ENCODE measurements at places on chromosomes 3 and 15.

DNA sequence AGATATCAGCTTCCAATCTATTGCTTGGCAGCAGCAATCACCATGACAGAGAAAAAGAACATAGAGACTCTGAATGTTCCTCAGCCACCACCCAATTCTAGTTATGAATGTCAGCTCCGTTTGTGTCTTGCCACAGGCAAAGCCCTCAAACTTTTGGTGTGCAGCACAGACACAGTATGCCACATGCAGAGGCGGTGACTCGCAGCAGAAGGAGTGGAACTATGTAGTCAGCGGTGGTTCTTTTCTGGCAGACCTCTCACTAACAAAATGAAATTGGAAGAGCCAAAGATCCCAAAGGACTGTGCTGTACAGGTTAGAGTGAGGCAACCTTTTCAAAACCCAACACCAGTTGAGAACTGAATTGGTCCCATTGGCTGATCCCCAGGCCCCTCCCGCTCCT is 220.9 kb downstream of the SLC9A9 start:
- no peak for DNase-seq

DNA sequence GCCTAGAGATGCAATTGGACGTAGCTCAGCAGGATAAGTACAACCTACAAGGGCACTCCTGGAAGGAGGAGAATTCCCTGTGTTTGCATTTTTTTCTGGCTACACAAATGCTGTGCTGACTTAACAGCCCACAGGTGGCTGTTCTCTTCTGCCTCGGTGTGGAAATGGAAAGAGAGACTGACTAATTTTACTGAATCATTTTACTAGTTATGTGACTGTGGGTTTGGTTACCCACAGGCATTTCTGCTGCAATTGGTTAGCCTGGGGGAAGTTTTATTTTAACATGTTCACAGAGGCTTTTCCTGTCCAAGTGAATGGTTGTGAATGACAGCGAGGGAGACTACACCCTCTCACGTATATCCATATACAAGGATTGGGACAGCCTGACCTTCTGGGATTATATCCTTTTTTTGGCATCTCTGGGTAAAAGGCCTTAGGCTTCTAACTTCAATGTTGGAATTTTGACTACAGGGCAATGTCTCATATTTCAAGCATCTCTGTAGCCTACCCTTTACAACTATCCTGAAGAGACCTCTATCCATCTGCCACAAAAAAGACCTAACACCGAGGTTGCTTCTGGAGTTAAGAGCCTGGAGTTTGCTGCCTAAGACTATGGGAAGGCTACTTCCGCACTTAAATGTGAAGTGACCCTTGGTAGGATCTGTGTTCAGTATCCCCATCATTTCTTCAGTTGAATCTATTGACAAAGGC is 67.2 kb upstream of the TP63 start:
- DNase-seq: no peak

DNA sequence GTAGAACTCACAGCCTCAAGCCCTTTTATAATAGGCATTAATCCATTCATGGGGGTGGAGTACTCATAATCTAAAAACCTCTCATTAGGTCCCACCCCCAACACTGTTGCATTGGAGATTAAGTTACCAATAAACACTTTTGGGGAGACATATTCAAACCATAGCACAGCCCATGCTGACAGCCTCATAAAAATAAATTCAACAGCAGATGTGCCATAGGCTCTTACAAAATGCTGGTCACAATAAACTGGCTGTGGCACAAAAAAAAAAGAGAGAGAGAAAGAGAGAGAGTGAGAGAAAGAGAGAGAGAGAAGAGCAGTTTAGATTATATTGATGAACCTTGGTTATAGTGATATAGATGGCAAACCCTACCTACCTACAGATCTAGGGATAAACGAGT is 1000.9 kb downstream of the TUSC7 start:
- no peak for DNase-seq

- DNase-seq: no peak
Observed at GRCh38 chr3:82745544-82745943, 984.1 kb upstream of the GBE1 start.

- no peak for DNase-seq
Observed at GRCh38 chr3:1138036-1138435, 45.2 kb downstream of the CNTN6 start.

DNA sequence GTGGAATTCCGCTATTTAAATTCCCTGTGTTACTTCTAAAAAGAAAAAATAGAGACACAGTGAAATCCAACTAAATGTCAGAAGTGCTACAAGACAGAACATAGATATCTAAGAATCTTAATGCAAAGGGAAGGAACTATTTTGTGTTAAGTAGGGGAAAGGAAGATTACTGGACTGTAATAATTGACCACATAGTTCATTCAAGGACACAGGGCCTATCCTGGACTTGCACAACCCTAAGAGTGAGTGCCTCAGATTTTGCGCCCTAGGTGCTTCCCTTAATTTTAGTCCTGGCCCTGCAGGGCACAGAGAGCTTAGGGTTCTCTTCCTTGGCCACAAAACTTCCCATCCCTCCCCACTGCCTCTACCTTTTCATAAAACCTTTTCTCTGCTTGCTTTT is 3.5 kb upstream of the IL20RB start:
- DNase-seq: no peak

GRCh38 chr15:57872281-57873030 is 165.9 kb downstream of the POLR2M start:
- no peak for DNase-seq

DNA sequence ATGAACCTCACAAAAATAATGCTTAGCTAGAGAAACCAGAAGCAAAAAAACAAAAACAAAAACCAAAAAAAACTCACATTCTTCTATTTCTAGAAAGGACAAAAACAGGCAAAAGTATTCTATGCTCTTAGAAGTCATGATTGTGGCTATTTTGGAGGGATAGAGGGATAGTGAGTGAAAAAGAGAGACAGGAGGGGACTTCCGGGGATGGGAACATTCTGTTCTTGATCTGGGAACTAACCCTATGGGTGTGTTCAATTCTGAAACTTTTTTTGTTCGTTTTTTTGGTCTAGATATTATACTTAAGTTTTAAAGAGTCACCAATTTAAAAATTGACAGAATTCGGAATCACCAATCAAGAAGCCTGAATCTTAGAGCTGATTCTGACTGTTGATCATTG is 120.0 kb upstream of the TPM1 start:
- DNase-seq: no peak

GRCh38 chr15:94047566-94047965 is 183.8 kb upstream of the MCTP2 start:
- DNase-seq: no peak

GRCh38 chr3:152405915-152406802 is 137.4 kb downstream of the MBNL1 start:
- no peak for DNase-seq

DNA sequence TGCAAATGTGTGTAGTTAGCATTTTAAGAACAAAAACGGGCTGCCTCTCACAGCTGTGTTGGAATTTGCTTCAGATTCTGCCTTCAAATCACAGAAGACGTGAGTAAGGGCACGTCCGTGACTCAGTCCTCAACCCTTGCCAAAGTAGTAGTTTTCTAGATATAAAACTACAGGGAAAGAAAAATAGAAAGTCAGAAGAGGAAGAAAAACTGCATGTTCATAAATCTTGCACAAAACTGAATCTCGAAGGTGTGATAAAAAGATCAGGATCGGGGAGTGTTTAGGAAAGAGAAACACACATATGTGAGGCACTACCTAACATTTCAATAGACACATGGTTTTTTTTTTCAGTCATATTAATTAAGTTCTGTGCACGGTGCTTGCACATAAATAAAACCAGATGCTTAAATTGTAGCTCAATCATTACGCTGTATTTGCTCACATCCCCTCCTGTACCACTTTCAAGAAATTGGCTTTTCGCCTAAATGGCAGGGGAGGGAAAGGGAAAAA is 71.7 kb downstream of the P3H2 start:
- no peak for DNase-seq

GRCh38 chr3:130699765-130700164 is 46.9 kb downstream of the PIK3R4 start:
- DNase-seq: peak; percentile 40

DNA sequence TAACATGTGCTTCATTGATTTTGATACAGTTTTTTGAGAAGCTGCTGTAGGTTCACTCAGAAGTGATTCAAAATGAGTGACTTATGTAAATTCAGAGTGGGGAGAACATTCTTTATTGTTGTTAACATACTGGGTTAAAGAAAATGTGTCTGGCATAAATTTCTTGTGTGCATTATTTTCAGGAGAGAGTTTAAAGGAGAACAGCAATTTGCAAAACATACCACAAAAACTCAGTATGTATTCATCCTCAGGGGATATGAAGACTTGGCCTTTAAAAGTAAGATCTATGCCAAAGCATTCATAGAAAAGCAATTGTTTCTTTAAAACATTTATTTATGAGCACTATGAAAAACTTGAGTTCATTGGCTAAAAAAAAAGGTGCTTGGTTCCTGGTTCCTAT is 1089.8 kb downstream of the ROBO2 start:
- no peak for DNase-seq

DNA sequence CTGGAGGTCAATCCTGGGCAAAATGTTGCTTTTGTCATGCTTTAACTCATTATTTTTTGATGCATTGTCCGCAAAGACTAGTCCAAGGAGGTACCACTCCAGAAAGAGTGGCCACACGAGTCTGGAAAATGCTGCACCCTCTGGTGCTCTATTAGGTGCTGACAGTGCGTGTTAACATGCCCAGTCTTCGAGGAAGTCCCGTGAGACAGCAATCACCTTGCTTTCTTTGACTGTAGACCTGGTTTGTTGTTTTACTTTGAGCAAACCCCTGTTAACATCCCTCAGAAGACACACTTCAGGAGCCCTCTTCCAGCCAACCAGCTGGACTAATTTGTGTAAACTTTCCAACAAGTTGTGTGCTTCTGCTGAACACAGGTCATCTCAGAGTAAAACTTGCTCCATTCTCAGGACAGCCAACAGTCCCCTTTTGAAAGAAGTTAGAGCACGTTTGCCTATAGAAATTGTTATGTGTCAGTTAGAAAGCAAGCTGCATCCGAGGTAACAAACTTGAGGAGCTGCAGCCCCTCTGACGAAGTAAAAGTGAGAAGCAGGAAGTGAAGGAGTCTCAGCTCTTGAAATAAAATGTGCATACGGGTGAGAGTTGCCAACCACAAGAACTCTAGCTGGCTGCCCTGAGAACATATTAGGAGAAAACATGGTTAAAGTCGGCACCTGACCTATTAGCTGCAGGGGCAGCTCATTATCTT is 205.0 kb downstream of the LPP start:
- DNase-seq: peak; percentile 43

- DNase-seq: no peak
Observed at GRCh38 chr3:46609212-46609721, 3.1 kb upstream of the FAM240A start.

DNA sequence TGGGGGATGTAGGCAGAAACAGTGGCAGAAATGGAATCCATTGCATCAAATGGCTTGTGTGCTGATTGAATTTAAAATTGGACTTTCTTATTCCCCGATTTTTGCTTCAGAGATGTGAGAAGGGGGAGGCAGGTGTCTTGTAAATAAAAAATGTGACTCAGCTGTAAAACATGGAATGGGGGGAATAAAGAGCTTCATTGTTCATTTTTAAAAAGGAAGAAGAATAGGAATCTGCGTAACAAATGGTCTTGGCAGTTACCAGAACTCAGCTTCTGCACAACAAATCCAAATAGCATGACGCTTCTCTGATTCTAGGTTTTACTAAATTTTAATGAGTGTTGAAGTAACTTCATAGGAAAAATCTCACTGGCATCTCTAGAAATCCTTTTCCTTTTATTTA is 323.9 kb upstream of the GBE1 start:
- DNase-seq: no peak

DNA sequence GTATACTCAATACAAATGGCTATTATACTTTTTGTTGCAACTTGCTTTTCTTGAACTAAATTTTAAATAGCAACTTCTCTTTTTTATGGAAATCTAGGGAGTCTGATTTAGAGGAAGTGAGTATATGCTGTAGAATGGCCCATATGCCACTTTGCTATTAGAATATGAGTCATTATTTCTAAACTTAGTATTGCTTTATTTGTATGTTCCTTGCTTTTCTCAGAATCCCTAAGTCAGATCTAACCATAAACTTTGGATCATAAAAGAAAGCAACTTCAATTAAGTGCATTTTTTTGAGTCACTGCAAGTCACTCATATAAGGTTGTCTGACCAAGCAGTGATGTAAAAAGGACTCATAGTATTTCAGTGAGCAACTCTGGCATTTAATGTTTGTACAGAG is 17.5 kb upstream of the SPTSSB start:
- DNase-seq: no peak

DNA sequence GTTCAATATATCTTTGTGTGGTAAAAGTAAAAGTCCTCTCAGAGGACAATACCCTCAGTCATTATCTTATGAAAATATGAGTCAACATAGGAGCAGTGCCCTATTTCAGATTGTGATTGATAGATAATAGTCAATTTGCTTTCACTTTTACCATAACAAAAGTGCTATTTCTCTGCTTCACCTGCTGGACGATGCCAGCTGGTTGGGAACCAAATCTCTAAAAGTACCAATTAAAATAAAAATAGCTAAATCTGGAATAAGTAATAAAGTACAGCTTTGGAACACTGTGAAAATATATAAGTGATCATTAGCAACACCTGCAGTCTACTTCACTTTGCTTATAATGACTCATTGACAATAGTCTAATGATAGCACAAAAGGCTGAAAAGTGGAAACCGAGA is 390.3 kb upstream of the AGTR1 start:
- DNase-seq: no peak

DNA sequence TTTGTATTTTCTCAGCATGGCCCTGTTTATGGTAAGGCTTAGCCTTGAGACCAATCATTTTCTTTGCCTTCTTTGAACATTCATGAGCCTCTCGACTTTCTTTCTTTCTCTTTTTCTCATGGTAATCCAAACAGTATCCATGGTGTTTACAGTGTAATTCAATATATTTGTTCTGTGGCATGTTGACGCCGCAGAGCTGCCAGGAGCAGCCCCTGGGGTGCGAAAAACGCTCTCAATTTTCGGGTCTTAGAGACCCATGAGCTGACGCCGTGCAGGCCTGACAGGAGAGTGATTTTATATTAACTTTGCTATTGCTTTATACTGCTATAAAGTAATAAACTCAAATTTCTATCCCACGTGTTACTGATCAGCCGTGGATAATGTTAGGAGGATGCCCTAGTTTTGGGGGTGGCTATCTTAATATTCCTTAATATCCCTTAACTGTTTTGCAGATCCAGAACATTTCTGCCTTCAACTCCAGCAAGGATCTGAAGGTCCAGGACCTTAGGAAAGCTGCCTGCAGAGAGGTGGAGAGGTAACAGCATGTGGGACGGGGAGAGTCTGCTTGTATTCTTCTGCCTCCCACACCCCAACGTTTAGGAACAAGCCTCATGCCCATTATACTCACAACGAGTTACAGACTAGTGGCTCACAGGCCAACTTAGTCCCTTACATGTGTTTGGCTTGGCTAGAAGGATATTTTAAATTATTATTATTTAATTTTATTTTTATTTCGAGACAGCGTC is 29.3 kb upstream of the MYO1E start:
- DNase-seq: no peak

DNA sequence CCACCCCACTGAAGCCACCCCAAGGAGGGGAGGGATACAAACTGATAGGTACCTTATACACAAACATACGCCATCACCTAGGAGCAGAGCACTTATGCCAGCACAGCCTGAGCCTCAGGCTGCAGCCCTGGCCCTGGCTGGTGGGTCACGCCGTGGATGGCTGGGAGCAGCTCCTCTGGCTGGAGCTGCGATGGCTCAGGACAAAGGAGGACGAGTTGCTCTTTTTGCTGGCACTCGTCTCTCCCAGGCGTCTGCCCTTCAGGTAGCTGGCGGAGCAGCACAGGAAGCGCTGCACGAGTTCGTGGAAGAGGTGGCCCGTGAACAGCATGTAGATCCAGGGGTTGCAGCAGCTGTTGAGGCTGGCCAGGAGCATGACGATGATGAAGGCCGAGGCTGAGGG is 16.6 kb downstream of the OXTR start:
- DNase-seq: no peak

Data from CD4-positive, alpha-beta T cell treated with Interleukin-4 for 1 hour (primary cell).